Natural killer cell treated with Interleukin-12 subunit alpha and Interleukin-12 subunit beta and Interleukin-15 and Interleukin-18, amount 100 ng/mL, for 72 hours (primary cell): ENCODE measurements at places on chromosomes 4 and X. TPM values are rescaled to one million over a fixed set of nuclear protein-coding genes. Genes with fewer than 3 reads are reported as not detected.

S100P gene
- 5.1 TPM for total RNA-seq

CLDN2 gene
- not detected for total RNA-seq

DNA sequence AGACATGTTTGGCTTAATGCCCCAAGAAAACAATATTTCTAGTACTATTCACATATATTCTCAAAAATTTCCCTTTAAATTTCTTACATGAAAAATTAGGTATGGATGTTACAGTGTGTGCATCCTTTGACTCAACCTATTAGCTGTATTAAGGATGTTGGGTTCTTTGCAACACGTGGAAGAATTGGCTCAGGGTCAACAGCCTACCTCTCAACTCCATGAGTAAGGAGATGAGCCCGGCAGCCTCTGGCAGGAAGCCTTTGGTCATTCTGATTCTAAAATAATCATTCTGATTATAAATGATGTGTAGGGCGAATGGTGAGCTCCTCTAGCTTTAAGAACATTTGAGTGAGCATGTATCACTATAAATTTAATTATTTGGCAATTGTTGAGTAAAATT, 148.0 kb upstream of the WDFY3 start:
- no peak for DNase-seq

- no peak for DNase-seq
Observed at GRCh38 chr4:175671491-175671934, 140.6 kb downstream of the GPM6A start.

GRCh38 chr4:142549726-142550463, 296.2 kb downstream of the INPP4B start:
- no peak for DNase-seq

DNA sequence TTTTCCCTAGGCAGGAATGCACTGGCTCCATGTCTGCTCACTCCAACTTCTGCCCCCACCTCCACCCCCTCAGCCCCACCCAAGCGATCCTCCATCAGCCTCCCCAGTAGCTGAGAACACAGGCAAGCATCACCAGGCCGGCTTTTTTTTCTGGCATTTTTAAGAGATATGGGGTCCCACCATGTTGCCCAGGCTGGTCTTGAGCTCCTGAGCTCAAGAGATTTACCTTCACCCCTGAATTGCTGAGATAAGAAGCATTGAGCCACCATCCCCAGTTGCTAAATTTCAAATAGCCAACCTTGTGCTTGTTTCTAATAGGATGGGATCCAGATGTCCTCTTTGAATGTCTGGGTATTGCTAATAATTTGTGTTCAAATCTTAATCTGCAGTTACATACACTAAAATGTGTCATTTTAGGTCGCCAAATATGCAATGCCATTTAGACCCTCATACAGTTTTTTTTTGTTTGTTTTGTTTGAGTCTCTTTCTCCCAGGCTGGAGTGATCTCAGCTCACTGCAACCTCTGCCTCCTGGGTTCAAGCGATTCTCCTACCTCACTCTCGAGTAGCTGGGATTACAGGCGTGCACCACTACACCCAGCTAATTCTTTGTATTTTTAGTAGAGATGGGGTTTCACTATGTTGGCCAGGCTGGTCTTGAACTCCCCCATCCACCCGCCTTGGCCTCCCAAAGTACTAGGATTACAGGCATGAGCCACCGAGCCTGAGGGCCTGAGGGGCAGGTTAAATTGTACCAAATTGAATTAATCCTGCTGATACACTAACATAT, 8.8 kb downstream of the LARP7 start:
- DNase-seq, result no peak

- DNase-seq, result no peak
Observed at GRCh38 chr4:54173281-54173912, 55.7 kb upstream of the PDGFRA start.
